Suprapubic skin (tissue), 4 donors: ENCODE measurements at places on chromosomes 3 and 15.

DNA sequence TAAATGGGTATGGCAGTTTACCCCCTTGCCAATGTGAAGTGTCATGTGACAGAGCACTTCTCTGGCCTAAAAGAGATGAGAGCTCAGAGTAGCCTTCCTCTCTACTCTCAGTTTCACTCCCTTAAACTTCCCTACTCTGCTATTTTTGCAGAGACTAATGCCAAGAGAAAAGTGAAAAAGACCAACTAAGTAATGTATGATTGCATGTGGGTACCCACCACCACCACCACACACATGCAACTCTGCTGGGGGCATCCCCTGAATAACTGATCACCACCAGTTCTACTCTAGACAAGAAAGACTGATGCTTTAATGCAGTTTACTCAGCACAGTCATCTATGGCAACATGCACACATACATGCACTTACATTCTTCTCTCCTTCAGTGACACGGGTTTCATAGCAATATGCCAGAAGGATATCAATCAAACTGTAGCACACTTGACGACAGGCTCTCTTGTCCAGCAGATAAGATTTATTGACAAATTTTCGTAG is 31.3 kb downstream of the SHQ1 start:
- no peak for DNase-seq

DNA sequence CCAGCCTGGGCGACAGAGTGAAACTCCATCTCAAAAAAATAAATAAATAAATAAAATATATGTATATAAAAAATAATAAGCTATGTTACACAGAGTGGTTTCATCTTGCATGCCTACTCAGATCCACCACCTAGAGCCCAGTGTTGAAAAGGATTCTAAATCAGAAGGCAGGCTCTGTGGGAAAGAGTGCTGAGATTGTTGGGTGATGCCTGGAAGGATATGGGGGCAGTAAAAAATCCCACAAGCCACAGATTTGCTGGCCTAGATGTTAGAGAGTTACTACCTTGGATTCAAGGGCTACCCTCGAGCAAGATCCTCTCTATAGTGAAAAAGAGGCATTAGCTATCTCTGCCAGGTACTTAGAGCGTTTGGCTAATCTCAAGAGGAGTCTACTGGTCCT is 144.3 kb downstream of the STAC start:
- no peak for DNase-seq

GRCh38 chr3:13124631-13125030 is 51.4 kb upstream of the IQSEC1 start:
- peak; percentile 50 for DNase-seq

DNA sequence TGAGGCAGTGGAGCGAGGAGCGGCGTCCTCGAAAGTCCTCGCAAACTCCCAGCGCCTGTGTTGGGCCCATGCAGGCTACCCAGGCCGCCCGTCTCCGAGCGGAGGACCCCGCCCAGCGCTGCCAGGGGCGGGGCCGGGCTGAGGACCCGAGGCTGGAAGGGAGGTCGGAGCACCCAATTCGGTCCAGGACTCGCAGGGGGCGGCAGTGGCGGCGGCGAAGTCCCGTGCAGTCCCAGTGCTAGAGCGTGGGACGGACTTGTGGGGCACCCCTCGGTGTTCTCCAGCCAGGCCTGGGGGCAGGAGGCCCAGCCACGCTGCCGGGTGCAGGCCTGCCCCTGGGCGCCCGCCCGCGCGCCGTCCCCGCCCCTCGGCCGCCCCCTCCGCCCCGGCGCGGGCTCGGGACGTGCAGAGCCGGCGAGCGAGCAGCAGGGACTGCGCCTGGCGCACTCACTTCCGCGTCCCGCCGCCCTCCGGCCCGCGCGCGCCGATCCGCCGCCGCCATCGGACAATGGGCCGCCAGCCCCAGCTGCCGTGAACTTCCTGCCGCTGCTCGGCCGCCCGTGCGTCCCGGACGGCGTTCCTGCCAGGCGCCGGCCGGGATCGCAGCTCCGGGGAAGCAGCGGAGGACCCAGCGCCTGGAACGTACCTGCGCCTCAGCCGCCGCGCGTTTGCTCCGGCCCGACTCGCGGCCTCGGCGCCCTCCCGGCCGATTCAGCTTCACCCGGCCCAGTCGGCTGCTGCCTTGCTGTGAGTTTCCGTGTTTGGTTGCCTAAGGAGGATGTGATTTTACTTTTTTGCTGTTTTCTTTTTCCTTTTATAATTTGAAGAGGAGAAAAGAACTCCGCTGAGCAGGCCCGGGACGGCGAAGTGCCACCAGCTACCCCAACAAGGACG is 596 bp upstream of the LIMD1 start:
- DNase-seq: no peak

DNA sequence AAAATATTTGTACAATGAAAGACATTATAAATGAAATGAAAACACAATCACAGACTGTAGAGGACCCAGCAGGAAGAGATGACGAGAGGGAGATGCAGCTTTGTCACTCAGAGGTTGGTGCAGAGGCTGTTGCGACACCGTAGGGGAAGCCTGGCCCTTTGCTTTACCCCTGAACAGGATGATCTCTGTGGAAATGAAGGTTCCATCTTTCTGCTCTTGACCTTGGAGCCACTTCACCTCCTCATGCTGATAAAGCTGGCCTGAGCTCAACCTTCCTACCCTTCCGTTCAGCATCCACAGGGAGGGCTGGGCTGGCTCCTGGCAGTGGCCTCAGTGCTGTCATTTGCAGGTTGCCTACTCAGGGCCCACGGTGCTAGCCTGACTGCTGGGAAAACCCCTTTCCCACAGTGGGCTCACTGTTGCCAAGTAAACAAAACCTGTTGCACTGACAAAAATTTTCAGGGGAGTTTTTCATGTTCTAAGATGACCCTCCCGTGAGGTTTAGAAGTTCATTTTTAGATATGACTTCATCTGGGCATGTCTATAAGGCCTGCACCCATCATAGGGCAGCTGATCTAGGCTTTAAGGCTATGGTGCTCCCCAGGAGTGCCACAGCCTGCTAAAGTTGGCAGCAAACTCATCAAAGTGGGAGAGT is 3.0 kb upstream of the CD80 start:
- no peak for DNase-seq

GRCh38 chr3:25728101-25728500 is 55.1 kb downstream of the NGLY1 start:
- no peak for DNase-seq

DNA sequence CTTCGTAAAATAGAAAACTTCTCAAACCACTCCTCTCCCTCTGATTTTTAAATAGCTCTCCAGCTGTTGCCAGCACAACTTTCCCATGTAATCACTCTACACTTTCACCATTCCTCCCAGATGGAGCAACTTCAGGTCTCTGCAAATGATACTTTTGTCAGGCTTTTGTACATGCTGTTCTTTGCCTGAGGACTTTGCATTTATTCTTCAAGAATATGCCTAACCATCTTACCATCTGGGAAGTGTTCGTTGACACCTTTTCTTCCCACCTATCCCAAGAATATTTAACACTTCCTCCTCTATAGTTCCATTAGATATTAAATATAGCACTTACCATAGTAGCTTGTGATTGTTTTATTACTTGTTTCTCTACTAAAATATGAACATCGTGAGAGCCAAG is 703.7 kb downstream of the CADM2 start:
- no peak for DNase-seq

GRCh38 chr3:128500556-128500955 is 7.6 kb upstream of the GATA2 start:
- DNase-seq: no peak

GRCh38 chr3:40623567-40623966 is 98.8 kb downstream of the ZNF621 start:
- DNase-seq: no peak

GRCh38 chr15:43423793-43424192 is 52.9 kb downstream of the TUBGCP4 start:
- no peak for DNase-seq

- no peak for DNase-seq
Measured at GRCh38 chr3:6155650-6156338, 705.1 kb upstream of the GRM7 start.

GRCh38 chr3:43876648-43877047 is 185.9 kb downstream of the ABHD5 start:
- no peak for DNase-seq

- peak; percentile 79 for DNase-seq
Measured at GRCh38 chr3:172709774-172710663, 848 bp downstream of the NCEH1 start.

DNA sequence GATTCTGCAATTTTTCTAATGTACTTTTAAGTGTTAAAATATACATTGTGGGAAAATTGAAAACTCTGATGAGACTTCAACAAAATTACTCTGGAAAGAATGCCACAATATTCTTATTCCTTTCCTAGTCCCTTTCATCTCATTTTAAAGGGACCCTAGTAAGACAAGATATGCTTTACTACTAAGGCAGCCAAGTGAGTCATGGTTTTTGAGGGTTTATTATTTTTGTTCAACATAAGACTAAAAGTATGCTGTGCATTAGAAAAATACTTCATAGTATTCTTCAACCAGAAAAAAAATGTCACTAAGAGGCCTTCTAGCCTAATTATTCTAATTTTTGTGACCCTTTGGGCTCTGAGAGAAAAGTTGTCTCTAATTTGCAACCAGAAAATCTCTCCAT is 7.4 kb downstream of the IL12A start:
- DNase-seq: no peak

- no peak for DNase-seq
Measured at GRCh38 chr3:143090486-143090885, 29.1 kb upstream of the CHST2 start.

GRCh38 chr15:76625267-76625666 is 279.9 kb downstream of the SCAPER start:
- DNase-seq: no peak
